Activated T-cell treated with anti-CD3 and anti-CD28 coated beads, Interleukin-2, amount 50 U/mL, for 1 hour (primary cell): ENCODE measurements at places on chromosomes 2 and 18.

DNA sequence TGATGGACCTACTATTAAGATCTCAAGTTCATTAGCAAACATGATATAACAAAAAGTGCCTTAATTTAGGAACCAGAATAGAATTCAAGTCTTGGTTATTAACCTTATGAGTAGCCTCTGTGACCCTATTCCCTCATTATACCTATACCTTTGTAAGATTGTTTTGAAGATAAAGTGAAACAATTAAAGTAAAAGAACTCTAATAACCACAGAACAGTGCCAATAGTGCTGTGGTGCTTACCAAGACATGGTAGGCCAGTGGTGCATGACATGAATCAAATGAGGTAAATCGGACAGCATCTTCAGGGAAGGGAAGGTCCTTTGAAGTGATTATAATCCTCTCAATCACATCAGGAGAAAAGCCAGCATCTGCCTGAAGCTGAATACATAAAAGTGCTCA is 36.4 kb downstream of the METTL4 start:
- DNase-seq, result no peak

- DNase-seq, result no peak
Observed at GRCh38 chr18:524466-524865, 24.0 kb upstream of the COLEC12 start.

DNA sequence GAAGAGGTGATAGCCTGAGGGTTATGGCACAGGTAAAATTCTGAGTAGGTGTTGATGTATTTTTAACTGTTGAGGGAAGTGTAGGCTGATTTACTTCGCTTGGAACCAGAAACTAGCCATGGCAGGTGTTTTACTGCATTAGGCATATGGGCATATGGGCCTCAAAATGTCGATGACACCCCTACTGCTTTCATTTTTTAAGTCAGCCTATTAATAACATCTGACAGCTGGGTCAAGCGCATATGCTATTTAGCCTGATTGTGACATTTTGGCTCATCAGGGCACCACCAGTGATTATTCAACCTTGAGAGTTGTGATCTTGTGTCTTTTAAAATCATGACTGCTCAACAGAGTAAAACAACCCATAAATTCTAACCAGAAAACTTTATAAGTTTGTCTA is 1396.9 kb upstream of the NXPH2 start:
- DNase-seq, result no peak

GRCh38 chr2:64809216-64809615 is 155.5 kb upstream of the SERTAD2 start:
- DNase-seq, result no peak

DNA sequence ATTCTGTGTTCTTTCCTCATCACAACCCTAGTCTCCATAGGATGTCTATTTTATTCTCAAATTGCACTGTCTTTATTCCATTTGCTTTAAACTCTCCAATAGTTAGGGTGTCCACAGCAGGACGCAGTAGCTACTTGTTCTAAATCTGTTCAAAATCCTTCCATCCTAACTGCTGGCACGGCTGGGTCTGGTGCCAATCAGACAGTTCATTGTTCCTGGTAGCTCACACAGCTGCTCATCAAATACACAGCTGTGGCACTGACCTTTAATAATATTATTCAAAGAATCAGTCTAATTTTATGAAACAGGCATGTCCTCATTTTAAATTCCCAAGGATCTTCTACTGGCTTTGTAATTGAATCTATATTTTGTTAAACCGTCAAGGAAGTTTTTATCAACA is 59.7 kb upstream of the TMEFF2 start:
- DNase-seq, result no peak

- no peak for DNase-seq
Observed at GRCh38 chr2:3876685-3877084, 173.3 kb downstream of the DCDC2C start.
